ENCODE measurements at places on chromosomes 1 and 21.

GRCh38 chr1:47753808-47754207 lies 243.4 kb downstream of the TRABD2B start:
- no peak for DNase-seq

GRCh38 chr1:16158025-16158424 lies 2.2 kb upstream of the EPHA2 start:
- no peak for DNase-seq

- DNase-seq, result no peak
Observed at GRCh38 chr1:201184307-201185122, 6.1 kb upstream of the IGFN1 start.

DNA sequence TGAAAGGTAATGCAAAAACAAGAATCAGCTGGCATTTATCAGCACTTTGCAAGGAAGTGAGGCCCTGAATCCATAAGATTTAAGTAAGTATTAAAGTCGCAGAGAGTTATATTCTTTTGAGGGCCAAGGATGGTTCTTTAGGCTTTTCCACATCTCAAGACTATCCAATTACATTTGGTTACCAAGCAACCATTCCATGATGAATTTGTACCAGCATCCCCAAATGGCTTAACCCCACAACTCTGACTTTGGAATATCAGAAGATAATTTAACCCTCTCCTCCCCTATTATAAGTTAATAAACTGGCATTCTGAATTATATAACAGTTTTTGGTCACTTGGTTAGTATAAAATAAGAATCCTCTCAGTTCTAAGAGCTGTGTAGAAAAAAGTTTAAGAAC lies 2.8 kb downstream of the PHTF1 start:
- DNase-seq, result no peak

GRCh38 chr1:18630511-18631495 lies at the start of gene PAX7:
TSS of gene PAX7 (plus strand) at chr1:18630846. CDS start at chr1:18631604, 758 bp downstream.
- no peak for DNase-seq

DNA sequence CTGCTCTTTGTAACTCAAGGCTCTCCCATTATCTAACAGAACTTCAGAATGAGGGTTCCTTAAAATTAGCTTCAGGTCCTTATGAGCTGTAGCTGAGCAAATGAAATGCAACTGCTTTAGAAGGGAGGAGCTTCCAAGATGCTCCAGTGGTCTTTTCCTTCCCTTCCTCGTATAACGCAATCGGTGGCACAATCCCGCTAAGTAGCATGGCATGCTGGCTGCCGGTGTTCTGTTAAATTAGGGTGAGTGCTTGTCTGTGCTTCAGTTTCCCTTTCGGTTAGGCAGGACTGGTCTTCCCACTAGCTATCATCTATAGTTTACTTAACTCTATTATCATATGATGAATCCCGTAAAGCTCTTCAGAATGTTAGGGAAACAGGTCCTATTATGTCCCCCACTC lies 917 bp downstream of the KIAA0040 start:
- DNase-seq, result no peak
